Activated T-cell treated with anti-CD3 and anti-CD28 coated beads for 48 hours (primary cell): ENCODE measurements at places on chromosomes 1 and 21.

GRCh38 chr1:236269439-236269838 is 12.3 kb downstream of the ERO1B start:
- no peak for DNase-seq

DNA sequence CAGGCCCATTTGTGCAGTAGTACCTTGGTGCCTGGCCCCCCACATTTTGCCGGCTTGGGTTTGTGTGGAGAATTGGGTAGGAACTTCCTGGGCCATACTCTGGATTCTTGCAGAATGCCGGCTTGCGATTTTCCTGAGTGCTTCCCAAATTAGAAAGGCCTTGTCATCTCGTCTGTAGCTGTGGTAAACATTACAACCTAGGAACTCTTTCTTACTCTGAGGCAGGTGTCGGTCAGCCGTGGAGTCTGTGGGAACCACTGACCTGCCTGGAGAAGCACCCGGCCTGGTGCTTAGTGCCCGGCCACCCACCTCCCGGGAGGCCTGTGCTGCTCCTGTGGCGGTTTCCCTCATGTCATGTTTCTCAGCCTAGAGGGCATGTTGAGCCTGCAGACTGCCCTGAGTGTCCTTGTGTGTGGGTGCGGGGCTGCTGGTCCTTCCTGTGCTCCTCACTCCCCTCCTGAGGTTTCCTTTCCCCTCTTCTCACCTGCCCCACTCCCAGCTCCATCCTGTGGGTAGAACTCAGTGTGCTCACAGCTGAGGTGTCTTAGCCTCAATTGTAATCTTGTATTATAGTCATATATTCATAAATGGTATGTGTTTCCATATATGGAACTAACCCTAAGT is 64.7 kb downstream of the S100B start:
- no peak for DNase-seq

DNA sequence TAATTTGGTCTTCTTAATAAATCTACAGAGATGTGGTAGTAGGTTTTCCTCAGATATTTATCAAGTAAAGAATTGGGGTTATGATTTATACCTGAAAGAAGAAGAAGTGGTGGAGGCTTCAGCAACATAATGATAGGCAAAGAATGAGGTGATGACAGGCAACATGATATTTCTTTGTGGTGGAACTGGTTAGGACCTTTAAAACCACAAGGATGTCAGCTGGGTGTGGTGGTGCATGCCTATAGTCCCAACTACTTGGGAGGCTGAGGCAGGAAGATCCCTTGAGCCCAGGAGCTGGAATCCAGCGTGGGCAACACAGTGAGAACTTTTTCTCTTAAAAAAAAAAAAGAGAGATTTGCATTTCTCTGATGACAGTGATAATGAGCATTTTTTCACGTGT is 34.1 kb upstream of the COL11A1 start:
- no peak for DNase-seq

- DNase-seq: no peak
Observed at GRCh38 chr1:34806396-34806795, 13.6 kb downstream of the GJA4 start.

GRCh38 chr1:194644528-194644927 is 1458.1 kb upstream of the B3GALT2 start:
- DNase-seq: no peak

GRCh38 chr21:14825514-14825974 is 239.3 kb downstream of the NRIP1 start:
- DNase-seq: no peak

- DNase-seq: no peak
Observed at GRCh38 chr21:44053567-44053966, 41.5 kb downstream of the TRAPPC10 start.
